ENCODE measurements at places on chromosomes 1 and 21.
A peak's percentile ranks its signal among the peaks of the same experiment; 100 is the strongest.

GRCh38 chr1:203702130-203702577 lies 62.8 kb upstream of the LAX1 start:
- no peak for DNase-seq

GRCh38 chr1:30478799-30479563 lies 244.4 kb downstream of the MATN1 start:
- no peak for DNase-seq

GRCh38 chr1:96464066-96464465 lies 257.5 kb upstream of the PTBP2 start:
- no peak for DNase-seq

GRCh38 chr1:21249940-21250493 lies 40.2 kb downstream of the ECE1 start:
- DNase-seq, result no peak

GRCh38 chr1:237386362-237387143 lies 344.6 kb downstream of the RYR2 start:
- DNase-seq, result peak; percentile 13

DNA sequence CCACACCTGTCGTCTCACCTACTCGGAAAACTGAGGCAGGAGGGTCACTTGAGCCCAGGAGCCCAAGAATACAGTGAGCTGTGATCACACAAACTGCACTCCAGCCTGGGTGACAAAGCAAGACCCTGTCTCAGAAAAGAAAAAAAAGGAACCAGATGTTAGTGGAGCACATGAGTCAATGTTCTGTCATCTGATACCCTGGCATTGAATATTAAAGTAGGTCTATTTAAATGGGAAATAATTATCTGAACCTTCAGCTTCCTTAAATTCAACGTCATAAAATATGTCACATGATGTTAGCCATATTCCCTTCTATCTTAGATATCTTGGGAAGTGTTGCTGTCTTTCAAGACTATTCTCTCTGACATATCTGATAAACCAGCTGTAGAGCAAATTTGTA lies 47.3 kb downstream of the NCAM2 start:
- DNase-seq, result no peak

DNA sequence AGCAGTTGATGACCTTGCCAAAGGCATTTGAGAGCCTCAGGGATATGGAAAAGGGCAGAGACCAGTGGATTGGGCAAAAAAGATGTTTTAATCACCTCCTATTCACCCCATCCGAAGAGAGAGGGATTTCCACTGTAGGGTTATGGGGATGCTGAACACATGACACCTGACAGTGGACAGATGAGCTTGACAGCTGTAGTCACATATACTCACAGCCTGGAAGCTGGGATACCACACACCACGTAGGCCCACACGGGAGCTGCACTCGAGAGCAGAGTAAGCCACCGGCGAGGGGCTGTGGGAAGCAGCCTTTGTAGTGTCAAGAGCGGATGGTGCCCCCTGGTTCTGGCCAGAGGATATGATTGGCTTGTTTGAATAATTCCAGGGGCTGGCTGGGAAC lies 20.0 kb downstream of the ZBTB40 start:
- DNase-seq, result no peak

DNA sequence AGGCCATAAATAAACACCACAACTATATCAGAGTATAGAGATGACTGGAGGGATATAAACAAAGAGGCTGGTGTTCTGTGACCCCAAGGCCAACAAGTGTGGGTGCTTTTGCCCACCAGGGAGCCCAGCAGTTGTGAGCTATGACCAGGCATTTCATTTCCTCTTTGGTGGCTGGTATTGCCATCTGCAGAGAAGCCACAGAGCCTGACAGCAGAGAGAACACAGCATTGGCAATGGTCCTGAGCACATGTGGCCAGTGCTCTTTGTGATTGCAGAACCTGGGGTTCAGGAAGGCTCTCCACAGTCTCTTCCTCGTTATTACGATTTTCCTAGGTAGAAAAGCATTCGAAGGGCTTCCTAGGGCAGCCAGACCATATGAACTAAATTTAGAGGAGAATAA lies 112.3 kb downstream of the TM2D1 start:
- no peak for DNase-seq

DNA sequence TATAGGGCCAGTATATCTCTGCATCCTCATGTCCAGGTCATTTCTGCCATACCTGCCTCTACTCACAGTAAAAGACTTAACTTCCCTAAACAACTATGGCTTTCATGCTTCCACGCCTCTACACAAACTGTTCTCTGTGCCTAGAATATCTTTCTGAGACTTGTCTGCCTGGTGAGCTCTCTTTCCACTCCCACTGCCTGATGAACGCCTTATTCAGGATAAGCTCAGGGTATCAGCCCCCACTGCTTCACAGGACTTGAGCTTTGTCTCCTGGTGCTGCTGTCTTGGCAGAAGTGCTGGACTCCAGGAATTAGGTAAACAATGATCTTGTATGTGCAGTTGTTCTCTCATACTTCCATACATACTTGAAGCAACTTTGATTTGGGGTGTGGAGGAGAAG lies 4.8 kb upstream of the DDX20 start:
- DNase-seq, result no peak

GRCh38 chr1:220222939-220223338 lies 49.3 kb downstream of the RAB3GAP2 start:
- DNase-seq, result no peak

GRCh38 chr1:109754738-109755137 lies 9.0 kb downstream of the EPS8L3 start:
- DNase-seq, result no peak

- DNase-seq, result no peak
Measured at GRCh38 chr1:156721535-156721934, 6.7 kb upstream of the METTL25B start.

- no peak for DNase-seq
Measured at GRCh38 chr1:156451505-156452160, 48.9 kb downstream of the MEF2D start.

GRCh38 chr1:62428351-62428750 lies 8.5 kb upstream of the USP1 start:
- DNase-seq, result peak; percentile 93

DNA sequence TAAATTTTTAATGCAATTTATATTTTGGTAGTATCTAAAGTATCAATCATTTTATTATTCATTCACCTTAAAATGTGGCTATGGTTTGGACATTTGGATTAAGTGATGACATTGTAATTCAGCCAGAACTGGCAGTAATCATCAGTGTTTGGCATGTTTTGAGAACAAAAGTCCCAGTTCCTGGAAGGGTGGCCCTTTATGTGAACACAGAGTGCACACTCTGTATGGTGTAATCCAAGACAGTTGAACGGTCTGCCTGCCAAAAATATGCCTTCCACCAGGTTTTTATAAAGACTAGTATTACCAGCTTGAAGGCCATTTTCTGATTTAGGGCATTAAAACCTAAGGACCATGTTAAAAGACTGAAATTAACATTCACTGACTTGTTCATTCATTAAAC lies 448.7 kb downstream of the LTN1 start:
- no peak for DNase-seq

- DNase-seq, result no peak
Measured at GRCh38 chr1:160658814-160659193, 12.0 kb upstream of the SLAMF1 start.

Data from DMS 273 treated with DMSO at 0.1 percent for 48 hours (cell line).